Activated CD8-positive, alpha-beta memory T cell treated with anti-CD3 and anti-CD28 coated beads for 1 hour (primary cell): ENCODE measurements at places on chromosomes 6 and 20.

DNA sequence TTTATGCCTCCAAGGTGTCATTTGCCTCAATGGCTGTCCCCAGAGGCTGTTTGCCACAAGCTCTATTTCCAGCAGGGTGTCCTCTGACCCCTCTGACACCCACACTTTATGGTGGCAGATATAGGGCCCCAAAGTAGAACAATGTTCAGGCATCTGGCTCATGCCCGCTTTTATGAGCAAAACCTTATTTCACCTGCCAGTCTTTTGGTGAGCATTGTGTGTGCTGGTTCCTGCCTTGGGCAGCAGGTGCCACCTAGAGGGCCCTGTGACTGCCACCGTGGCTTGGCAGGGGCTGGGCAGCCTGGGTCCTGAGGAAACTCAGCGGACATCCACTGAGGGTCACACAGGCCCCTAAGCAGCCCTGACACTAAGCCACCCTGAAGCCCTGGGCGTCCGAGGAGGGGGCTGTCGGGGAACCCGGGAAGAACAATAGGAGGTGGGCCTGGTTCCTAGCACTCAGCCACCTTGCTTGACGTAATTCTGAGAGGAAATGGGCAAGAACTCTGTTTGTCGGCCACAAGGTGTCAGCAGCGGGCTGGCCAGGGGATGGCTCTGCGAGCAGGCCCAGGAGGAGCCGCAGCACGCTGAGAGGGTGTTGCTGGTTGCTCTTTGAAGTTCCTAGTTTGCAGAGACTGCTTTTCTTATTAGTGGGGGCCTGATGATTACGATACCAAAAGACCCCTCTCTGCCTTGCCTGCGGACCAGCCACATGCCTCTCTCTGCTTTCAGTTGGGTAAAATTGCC, 148.9 kb downstream of the SCML4 start:
- peak; percentile 79 for DNase-seq

GRCh38 chr6:132505158-132505557, 7.8 kb downstream of the STX7 start:
- DNase-seq = no peak

DNA sequence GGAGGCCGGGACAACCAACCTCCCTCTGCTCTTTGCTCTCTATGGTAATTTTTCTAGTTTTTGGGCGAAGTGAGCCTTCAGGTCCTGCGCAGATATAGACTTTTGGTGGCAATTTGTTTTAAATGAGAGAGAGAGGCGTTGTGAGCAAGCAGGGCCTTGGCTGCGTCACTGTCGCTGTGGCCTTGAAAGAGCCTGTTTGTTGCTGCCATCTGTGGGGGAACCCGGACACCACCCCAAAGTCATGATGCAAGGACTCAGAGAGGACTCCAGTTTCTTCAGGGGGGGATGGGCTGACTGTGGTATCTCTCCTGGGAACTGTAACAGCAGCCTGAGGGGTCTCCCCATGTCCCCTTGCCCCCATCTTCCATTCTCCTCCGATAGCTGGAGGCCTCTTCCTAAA, 462.7 kb upstream of the SULF2 start:
- DNase-seq = no peak

- no peak for DNase-seq
Observed at GRCh38 chr6:90584636-90585255, 2.1 kb downstream of the MAP3K7 start.

- DNase-seq = no peak
Observed at GRCh38 chr6:167530951-167531350, 206.1 kb downstream of the TTLL2 start.
